BE2C (cell line): ENCODE measurements at places on chromosomes 7 and 10.

DNA sequence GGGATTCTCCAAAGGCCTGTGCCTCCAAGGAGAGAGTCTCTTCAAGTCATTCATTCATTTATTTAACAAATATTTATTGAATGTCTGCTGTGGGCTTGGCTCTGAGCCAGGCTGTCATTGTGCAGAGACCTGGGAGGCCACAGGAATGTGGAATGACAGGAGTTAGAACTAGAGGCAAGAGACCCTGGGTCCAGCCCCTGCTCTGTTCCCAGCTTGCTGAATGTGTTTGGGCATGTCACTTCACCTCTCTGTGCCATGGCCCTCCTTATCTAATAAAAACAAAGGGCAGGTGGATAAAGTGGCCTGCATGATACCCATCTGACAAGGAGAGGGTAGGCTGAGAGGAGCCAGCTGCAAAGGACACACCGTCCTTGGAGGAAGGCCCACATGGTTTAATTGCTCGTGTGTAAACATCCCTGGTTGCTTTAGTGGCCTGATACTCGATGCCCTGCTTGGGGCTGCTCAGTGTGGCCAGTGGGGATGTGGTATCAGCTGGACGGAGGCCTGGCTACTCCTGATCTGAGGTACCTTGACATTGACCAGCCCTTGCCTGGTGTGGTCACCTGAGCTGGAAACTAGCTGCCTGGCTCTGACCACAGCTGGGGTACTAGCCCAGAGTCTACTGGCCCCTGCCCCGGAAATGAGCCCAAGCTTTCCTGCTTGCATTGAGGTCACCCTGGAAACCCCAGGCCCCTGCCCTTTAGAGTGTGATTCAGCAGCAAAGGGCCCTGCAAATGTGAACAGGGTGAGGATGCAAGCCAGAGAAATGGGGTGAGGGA is 116.2 kb downstream of the CDH23 start:
- DNase-seq: peak; percentile 37

DNA sequence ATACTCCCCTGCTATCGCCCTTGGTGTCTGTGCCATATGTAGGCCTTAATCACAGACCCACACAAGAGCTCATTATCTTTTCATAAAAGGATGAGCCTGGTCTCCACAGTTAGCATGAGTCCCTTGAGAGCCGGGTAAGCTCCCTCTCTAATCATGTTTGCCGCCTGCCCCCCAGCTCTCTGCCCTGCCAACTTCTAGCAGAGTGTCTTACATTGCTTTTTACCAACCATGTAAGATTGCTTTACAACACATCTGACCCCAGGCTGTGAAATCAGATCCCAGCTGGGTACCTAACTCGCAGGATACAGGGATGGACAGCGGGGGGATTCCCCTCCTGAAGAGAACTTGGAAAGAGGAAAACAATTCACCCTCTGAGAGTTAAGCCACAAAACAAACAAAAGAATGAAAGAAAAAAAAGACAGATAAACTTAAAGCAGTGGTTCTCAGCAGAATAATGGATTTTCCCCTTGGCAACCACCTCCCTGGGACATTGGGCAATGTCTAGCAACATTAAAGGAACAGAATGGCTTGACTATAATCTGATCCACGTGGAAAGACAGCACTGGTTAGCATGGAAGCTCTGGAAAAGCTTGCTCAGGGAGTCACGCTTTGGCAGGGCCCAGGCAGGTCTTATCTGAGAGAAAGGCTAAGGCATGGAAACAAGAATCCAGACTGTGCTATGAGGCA is 39.4 kb upstream of the ATOH7 start:
- peak; percentile 76 for DNase-seq

DNA sequence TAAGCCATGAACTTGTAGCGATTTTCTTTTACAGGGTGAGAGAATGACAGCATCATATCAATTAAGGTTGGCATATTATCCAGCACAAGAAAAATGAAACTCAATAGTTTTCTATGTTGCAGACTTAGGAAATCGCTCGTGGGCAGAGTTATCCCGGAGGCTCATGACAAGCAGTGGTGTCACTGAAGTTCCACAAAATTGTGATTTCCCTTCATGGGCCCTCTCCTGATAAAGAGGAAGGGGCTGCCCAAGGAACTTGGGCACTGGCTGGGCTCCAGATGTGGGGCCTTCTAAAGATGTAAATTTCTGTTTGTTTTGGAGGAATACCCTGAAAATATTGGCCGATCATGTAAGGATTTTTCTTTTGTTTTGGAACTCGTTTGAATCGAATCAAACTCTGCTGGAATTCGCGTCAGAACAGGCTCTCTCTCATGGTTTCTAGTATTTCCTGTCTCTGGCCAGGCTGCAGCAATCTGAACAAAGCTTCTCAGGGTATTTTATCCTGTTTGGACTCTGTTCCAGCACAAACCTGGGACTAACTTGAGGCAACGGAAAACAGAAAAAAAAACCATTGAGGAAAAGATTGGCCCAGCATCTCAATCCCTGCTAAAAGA is 340.6 kb upstream of the NRP1 start:
- DNase-seq: no peak

GRCh38 chr10:84328418-84329195 is at the start of gene CCSER2:
Gene CCSER2, plus strand, starts transcription at chr10:84328589. Its CDS starts 42,464 bp downstream, at chr10:84371053.
- peak; percentile 98 for DNase-seq
